ENCODE measurements at places on chromosomes 6 and 20. TPM values are rescaled to one million over a fixed set of nuclear protein-coding genes. Genes with fewer than 3 reads are reported as not detected.
A peak's percentile ranks its signal among the peaks of the same experiment; 100 is the strongest.

The EYS gene
- 0.58 TPM for total RNA-seq

The TRIM10 gene
- total RNA-seq = not detected

The IBTK gene
- total RNA-seq = 38.0 TPM

The LY6G6F gene
- not detected for total RNA-seq

The CDKAL1 gene
- total RNA-seq = 21.6 TPM

The HSPA1B gene
- 165 TPM for total RNA-seq

The CFB gene
- total RNA-seq = 316 TPM

The COL9A3 gene
- not detected for total RNA-seq

The MYLK2 gene
- not detected for total RNA-seq

GRCh38 chr20:21513181-21513663, 642 bp downstream of the NKX2-2 start:
- peaks cover 100% of the 10 kb centered on the region for H3K27me3 ChIP-seq
- no peak overlapping the region for H3K27ac ChIP-seq
- no peak for DNase-seq
- H3K36me3 ChIP-seq = no peaks in the 10 kb centered on the region
- peak overlapping the region; percentile 39 for H3K4me3 ChIP-seq
- peaks cover 54% of the 10 kb centered on the region for H3K4me1 ChIP-seq

GRCh38 chr6:70314296-70314695, 11.4 kb upstream of the COL9A1 start:
- no peaks in the 10 kb centered on the region for H3K4me1 ChIP-seq
- no peaks in the 10 kb centered on the region for H3K27me3 ChIP-seq
- H3K4me3 ChIP-seq = no peak overlapping the region
- DNase-seq = peak; percentile 67
- H3K36me3 ChIP-seq = no peaks in the 10 kb centered on the region

DNA sequence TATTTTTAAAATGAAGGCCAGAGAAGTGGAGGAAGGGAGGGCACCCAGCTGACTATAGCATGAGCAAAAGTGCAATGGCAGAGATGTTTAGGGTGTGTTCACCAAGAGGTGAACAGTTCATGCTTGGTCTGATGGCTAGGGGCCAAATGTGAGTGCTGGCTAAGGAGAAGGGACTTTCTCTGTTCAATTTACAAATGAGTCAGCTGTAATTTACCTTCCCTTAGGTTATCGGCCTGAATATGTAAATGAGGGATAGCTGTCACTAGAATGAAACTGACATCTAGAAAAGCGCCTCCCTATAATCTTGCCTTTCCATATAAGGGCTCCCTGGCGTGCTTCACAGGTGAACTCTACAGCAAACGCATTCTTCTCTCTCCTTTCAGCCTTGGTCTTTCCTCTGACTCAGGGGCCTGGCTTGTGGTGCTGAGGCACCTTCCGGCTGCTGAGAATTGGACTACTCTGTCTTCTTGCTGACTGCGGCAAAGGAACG, 114.7 kb upstream of the BACH2 start:
- no peaks in the 10 kb centered on the region for H3K36me3 ChIP-seq
- H3K27ac ChIP-seq = no peak overlapping the region
- DNase-seq = no peak
- H3K4me3 ChIP-seq = no peak overlapping the region
- peaks cover 5% of the 10 kb centered on the region for H3K4me1 ChIP-seq
- no peaks in the 10 kb centered on the region for H3K27me3 ChIP-seq

DNA sequence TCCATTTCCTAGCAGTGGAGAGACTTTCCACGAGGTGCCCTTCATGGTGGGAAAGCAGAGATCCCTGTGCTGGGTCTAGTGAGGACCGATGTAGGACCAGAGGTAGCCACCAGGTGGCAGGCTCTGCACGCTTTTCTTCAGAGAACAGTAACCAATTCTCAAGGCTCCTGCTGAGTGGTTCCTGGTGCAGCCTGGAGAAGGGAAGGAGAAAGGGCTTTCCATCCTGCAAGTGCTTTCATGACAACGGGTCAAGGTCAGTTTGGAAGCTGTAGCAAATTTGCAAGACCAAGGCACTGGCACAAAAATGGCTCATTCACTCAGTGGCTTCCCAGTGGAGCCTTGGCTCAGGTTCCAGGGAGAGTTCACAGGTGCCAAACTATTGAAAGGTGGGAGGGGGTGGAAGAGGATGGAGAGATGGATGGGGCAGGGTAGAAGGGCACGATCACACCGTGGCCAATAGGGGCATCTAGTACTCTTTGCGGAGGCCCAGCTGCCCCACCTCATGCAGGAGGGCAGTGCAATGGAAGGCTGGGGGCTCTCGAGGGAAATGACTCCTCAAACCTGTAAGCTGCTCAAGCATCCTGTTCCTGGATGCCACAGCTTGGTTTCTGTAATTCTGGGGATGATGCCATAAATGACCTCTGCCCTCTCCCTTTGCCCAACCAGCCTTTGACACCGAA, 25.5 kb upstream of the KCNK16 start:
- DNase-seq = peak; percentile 88
- H3K4me3 ChIP-seq = no peak overlapping the region
- no peak overlapping the region for H3K27ac ChIP-seq
- H3K4me1 ChIP-seq = no peaks in the 10 kb centered on the region
- no peaks in the 10 kb centered on the region for H3K27me3 ChIP-seq

GRCh38 chr6:137816133-137816579, 50.9 kb upstream of the TNFAIP3 start:
- H3K4me1 ChIP-seq = peaks cover 33% of the 10 kb centered on the region
- H3K4me3 ChIP-seq = no peak overlapping the region
- H3K27me3 ChIP-seq = no peaks in the 10 kb centered on the region
- H3K36me3 ChIP-seq = no peaks in the 10 kb centered on the region

DNA sequence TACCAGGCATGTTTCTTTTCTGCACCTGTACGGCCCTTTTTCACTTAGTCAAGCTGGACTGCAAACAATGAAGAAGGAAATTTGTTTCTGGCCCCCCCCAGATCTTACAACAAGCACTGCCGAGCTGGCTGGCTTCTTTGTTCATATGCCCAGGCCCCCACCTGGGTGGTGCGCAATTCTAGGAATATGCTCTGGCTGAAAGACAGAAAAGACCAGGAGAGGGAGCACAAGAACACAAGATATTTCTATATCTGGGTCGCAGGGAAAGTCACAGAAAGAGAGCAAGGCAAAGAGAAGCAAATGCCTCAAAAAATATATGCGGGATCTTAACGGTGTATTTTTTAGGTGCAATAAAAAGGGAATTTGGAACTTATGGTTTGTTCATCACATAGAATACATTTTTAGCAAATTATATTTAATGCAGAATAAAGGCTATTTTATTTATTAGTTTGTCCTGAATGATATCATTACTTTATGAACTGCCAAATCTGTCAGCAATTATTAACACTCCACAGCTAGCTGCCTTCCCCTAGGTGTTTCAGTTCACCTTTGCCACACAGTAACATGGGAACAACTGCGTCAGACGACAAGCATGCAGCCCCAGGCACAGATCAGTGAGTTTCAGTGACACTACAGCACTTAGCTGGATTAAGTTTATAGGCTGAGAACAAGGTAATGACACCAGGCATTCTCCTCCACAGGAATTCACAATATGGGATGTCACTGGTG, 76.5 kb downstream of the GJA10 start:
- no peaks in the 10 kb centered on the region for H3K27me3 ChIP-seq
- H3K27ac ChIP-seq = no peak overlapping the region
- H3K36me3 ChIP-seq = no peaks in the 10 kb centered on the region
- DNase-seq = peak; percentile 82

DNA sequence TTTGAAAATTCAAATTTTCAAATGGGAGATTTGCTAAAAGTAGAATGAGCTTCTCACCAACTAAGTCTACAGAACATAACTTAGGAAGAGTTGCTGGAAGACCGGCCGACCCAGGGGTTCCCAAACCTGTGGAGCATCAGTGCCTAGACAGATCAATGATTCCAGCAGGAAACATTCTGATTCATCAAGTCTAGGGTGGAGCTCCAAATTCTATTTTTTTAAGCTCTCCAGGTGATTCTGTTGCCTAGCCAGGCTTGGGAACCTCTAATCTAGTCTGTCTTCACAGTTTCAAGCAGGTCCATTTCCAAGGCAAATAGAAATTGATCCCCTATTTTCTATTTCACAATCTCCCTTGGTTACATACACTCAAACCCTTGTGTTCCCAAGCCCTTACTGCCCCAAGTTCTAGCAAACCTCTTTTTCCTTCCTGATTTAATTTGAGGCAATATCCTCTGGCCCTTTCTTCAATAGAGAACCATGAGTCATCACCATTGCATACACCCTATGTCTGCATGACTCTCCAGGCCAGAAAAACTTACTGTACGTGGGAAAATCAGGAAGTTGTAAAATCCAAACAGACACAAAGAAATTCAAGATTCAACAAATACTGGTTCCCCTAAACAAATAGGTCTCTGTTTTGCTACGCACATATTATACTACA, 8.9 kb downstream of the ATXN1 start:
- peak overlapping the region; percentile 11 for H3K27ac ChIP-seq
- H3K4me3 ChIP-seq = no peak overlapping the region
- H3K27me3 ChIP-seq = no peaks in the 10 kb centered on the region
- peaks cover 27% of the 10 kb centered on the region for H3K4me1 ChIP-seq

DNA sequence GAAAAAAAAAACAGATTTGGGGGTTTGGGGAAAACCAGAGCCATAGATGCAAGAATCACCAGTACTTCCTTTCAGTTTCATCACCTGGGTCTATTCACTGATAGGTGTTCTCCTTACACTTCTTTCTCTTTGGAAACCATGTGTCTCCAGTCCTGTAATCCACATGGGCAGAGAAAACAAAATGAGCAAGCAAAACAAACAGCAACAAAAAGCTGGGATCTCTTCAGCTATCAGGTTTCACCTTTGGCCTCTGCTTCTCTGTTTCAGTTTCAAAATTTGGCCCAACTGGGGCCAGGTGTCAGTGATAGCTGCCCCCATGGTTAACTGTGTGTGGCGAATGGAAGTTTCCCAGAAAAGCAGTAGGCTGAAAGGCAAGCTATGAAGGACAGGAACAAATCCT, 220.0 kb upstream of the THBS2 start:
- H3K4me3 ChIP-seq = no peak overlapping the region
- no peaks in the 10 kb centered on the region for H3K4me1 ChIP-seq
- no peak for DNase-seq
- no peaks in the 10 kb centered on the region for H3K36me3 ChIP-seq
- H3K27me3 ChIP-seq = no peaks in the 10 kb centered on the region

- DNase-seq = no peak
- H3K27me3 ChIP-seq = no peaks in the 10 kb centered on the region
- H3K27ac ChIP-seq = no peak overlapping the region
- no peaks in the 10 kb centered on the region for H3K4me1 ChIP-seq
These were observed 150.3 kb upstream of the PROKR2 start for GRCh38 chr20:5467086-5467485.

- H3K36me3 ChIP-seq = no peaks in the 10 kb centered on the region
- peaks cover 24% of the 10 kb centered on the region for H3K27me3 ChIP-seq
- H3K4me1 ChIP-seq = no peaks in the 10 kb centered on the region
- H3K4me3 ChIP-seq = no peak overlapping the region
- no peak overlapping the region for H3K27ac ChIP-seq
These were observed 190.2 kb downstream of the BMP7 start for GRCh38 chr20:57076152-57076652.

GRCh38 chr6:140138311-140139010, 764.0 kb upstream of the CITED2 start:
- H3K4me1 ChIP-seq = no peaks in the 10 kb centered on the region
- no peak overlapping the region for H3K27ac ChIP-seq
- no peaks in the 10 kb centered on the region for H3K27me3 ChIP-seq
- DNase-seq = no peak
- H3K36me3 ChIP-seq = no peaks in the 10 kb centered on the region
- no peak overlapping the region for H3K4me3 ChIP-seq

DNA sequence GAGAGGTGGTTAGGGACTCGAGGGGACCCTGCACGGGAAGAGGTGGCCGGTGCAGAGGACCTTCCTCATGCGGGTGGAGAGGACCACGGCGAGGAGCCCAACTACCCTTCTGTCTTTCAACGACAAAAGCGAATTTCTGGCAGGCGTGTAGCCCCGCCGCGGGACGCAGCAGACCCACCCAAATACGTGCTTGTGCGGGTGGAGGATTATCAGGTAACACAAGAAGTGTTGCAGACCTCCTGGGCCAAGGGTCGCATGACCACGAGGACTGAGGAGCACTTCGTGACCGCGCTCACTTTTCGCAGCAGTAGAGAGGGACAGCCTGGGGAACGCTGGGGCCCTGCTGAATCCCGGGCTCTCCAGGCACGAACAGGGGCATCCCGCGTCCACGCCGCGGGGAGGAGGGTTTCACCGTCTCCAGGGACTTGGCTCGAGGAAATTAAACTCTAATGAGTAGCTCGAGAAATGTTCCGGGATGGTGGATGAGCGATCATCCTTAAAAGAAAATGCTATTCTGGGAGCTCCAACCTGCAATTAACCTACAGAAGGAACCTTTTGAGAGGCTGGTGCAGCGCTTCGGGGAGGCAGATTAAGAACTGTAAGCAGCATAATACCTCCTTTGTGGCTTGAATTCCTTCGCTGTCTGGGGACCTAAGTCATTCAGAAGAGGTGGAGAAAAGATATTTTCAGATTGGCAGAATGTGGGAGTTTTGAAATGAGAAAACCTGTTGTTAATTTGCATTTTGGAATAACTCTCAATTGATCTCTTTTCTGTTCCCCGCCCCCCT, 804 bp downstream of the C6orf141 start:
- no peak overlapping the region for H3K27ac ChIP-seq
- H3K4me3 ChIP-seq = peak overlapping the region; percentile 57
- peaks cover 24% of the 10 kb centered on the region for H3K4me1 ChIP-seq
- H3K27me3 ChIP-seq = no peaks in the 10 kb centered on the region
- DNase-seq = no peak
- no peaks in the 10 kb centered on the region for H3K36me3 ChIP-seq

DNA sequence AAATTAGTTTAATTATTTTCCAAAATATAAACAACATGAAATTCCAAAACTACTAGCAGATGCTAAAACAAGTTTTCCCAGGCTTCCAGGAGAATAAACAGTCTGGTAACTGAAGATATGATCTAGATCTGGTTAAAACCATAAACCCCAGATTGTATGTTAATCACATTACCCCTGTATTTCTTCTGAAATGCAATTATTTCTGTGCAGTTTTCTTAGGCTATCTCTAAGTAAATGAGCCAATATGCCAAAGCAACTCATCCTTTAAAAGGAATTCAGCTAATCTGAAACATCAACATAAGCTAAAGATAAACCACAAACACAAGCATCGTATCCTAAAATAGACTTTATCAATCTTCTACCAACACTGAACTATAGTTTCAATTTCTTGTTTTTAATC, 44.6 kb upstream of the SENP6 start:
- H3K27me3 ChIP-seq = no peaks in the 10 kb centered on the region
- H3K4me1 ChIP-seq = no peaks in the 10 kb centered on the region

- DNase-seq = no peak
- H3K36me3 ChIP-seq = no peaks in the 10 kb centered on the region
- H3K4me1 ChIP-seq = peaks cover 16% of the 10 kb centered on the region
- H3K27ac ChIP-seq = no peak overlapping the region
- H3K27me3 ChIP-seq = no peaks in the 10 kb centered on the region
- H3K4me3 ChIP-seq = no peak overlapping the region
These were observed 22.9 kb downstream of the FAM110A start for GRCh38 chr20:856361-856775.

GRCh38 chr6:165173484-165173883, 135.9 kb downstream of the C6orf118 start:
- no peaks in the 10 kb centered on the region for H3K4me1 ChIP-seq
- no peaks in the 10 kb centered on the region for H3K36me3 ChIP-seq
- no peak overlapping the region for H3K4me3 ChIP-seq
- no peaks in the 10 kb centered on the region for H3K27me3 ChIP-seq

GRCh38 chr20:2742431-2742830, 49.9 kb downstream of the EBF4 start:
- no peaks in the 10 kb centered on the region for H3K4me1 ChIP-seq
- H3K36me3 ChIP-seq = no peaks in the 10 kb centered on the region
- H3K4me3 ChIP-seq = no peak overlapping the region
- H3K27ac ChIP-seq = no peak overlapping the region
- H3K27me3 ChIP-seq = no peaks in the 10 kb centered on the region

Measured in stomach (tissue), 19 donors.